ENCODE measurements at places on chromosomes 5 and 9. TPM values are rescaled to one million over a fixed set of nuclear protein-coding genes. Genes with fewer than 3 reads are reported as not detected.

DNA sequence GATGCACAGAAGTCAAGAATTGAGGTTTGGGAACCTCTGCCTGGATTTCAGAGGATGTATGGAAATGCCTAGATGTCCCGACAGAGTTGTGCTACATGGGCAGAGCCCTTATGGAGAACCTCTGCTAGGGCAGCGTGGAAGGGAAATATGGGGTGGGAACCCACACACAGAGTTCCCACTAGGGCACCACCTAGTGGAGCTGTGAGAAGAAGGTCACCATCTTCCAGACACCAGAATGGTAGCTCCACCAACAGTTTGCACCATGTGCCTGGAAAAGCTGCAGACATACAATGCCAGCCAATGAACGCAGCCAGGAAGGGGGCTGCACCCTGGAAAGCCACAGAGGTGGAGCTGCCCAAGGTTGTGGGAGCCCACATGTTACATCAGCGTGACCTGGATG lies 104.5 kb downstream of the STK32A start:
- H3K27me3 ChIP-seq = no peaks in the 10 kb centered on the region
- DNase-seq = no peak
- no peaks in the 10 kb centered on the region for H3K4me1 ChIP-seq
- no peak overlapping the region for H3K4me3 ChIP-seq

DNA sequence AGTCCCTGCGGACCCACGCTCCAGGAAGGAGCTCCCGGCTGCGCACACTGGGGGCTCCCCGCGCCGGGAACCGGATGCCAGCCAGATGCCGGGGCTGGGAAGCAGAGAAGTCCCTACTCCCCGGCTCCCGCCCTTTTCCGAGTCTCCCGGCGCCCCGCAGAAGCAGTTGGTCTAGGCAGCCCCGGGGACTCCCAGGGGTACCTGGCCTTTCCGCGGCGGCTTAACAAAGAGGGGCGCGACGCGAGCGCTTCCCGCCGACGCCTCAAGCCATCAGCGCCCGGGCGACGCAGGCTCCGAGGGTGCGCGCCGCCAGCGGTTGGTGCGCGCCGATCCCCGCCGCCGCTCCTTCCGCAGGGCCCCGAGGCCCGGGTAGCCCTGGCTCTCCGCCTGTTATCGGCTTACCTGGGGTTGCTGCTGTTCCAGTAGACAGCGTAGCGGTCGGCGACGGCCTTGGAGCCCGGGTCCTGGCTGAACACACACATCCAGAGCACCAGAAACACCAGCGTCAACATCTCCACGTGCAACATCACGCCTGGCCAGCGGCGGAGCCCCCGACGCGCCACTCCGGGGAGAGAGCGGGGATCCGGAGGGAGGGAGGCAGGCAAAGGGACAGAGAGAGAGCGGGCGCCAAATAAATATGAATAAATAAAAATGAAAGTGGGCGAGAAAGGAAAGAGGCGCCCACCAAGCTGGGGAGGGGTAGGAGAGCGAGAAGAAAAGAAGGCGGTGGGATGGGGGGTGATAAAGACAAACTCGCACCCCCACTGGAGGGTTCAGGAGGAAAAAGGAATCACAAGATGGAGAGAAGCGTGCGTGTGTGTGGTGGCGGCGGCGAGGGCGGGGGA lies 428 bp downstream of the EFNA5 start:
- H3K36me3 ChIP-seq = no peaks in the 10 kb centered on the region
- peak; percentile 35 for DNase-seq
- peak overlapping the region; percentile 85 for H3K4me3 ChIP-seq
- peaks cover 72% of the 10 kb centered on the region for H3K27me3 ChIP-seq
- peaks cover 24% of the 10 kb centered on the region for H3K4me1 ChIP-seq

DNA sequence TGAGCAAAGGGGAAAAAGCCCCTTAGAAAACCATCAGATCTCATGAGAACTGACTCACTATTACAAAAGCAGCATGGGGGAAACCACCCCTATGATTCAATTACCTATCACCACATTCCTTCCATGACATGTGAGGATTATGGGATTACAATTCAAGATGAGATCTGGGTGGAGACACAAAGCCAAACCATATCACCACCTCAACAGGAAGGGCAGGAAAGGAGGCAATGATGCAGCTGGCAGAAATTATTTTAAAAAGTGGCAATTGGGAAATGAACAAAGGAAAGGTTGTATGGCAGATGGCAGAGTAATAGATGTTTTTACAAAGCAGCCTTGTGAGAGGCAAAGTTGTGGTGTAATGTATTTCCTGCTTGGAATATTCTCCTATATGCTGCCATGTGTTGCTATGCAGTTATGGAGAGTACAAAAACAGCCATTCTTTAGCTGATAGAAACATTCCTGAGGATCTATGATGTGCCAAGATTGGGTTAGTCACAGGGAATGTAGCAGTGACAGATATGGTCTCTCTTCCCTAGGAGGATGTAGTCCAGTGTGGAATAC lies 138.8 kb downstream of the SMC2 start:
- no peaks in the 10 kb centered on the region for H3K36me3 ChIP-seq
- no peaks in the 10 kb centered on the region for H3K27me3 ChIP-seq
- DNase-seq = no peak
- no peak overlapping the region for H3K27ac ChIP-seq
- no peak overlapping the region for H3K4me3 ChIP-seq

DNA sequence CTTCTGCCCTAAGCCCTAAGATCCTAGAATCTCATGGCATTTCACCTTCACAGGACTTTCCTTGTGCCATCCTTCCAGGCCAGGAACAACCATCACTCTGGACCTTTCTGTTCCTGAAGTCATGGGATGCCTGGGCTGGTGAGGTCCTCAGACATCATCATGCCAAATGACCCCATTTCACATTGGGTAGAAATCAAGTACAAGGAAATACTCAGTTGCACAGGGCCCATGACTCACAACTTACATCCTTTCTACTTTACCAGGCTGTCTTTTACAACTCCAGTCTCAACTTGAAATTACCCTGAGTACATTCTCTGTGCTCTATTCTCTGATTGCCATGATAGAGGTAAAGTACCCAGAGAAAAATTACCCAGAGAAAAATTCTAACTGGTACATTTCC lies 167.1 kb downstream of the PIK3R1 start:
- H3K4me1 ChIP-seq = peaks cover 67% of the 10 kb centered on the region
- DNase-seq = no peak
- H3K36me3 ChIP-seq = peaks cover 4% of the 10 kb centered on the region
- peak overlapping the region; percentile 3 for H3K4me3 ChIP-seq

Gene OR13C4
- total RNA-seq = not detected

GRCh38 chr9:105835721-105836120 lies 141.4 kb downstream of the TMEM38B start:
- no peaks in the 10 kb centered on the region for H3K36me3 ChIP-seq
- no peak overlapping the region for H3K27ac ChIP-seq
- H3K4me1 ChIP-seq = no peaks in the 10 kb centered on the region
- no peak overlapping the region for H3K4me3 ChIP-seq

DNA sequence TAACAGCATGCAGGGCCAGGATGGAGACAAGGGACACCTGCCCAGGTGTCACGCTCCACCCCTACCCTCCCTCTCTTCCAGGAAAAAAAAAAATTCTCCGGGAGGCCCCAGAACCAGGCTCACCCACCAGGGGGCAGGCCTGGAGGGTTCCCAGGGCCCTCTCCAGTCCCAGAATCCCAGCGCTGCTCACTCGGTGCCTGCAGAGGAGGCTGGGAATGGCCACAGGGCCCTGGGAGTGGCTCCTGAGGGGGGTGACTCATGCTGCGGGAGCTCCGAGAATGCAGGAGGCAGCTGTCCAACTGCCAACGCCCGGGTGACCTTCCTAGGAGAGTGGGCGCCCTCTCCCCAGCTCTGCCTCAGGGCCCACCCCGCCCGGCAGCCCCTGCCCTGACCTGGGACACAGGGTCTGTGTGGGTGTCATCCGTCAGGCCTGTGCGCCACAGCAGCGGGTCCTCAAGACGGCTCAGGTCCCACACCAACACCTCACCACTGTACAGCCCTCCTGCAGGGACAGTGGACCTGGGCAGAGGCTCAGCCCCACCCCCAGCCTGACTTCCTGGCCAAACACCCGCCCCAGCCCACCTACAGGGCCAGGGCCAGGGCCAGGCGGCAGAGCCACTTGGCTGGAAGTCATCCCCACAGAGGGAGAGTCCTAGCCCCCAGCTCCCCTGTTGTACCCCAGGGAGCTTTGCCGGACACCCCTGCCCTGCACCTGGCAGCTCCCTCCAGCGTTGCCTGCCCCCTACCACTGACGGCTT lies 21.2 kb downstream of the DYNC2I2 start:
- no peak overlapping the region for H3K4me3 ChIP-seq
- H3K27ac ChIP-seq = no peak overlapping the region
- H3K27me3 ChIP-seq = no peaks in the 10 kb centered on the region
- no peak for DNase-seq
- H3K36me3 ChIP-seq = peaks cover 7% of the 10 kb centered on the region
- H3K4me1 ChIP-seq = no peaks in the 10 kb centered on the region

Gene NRARP
- total RNA-seq = 2.0 TPM

DNA sequence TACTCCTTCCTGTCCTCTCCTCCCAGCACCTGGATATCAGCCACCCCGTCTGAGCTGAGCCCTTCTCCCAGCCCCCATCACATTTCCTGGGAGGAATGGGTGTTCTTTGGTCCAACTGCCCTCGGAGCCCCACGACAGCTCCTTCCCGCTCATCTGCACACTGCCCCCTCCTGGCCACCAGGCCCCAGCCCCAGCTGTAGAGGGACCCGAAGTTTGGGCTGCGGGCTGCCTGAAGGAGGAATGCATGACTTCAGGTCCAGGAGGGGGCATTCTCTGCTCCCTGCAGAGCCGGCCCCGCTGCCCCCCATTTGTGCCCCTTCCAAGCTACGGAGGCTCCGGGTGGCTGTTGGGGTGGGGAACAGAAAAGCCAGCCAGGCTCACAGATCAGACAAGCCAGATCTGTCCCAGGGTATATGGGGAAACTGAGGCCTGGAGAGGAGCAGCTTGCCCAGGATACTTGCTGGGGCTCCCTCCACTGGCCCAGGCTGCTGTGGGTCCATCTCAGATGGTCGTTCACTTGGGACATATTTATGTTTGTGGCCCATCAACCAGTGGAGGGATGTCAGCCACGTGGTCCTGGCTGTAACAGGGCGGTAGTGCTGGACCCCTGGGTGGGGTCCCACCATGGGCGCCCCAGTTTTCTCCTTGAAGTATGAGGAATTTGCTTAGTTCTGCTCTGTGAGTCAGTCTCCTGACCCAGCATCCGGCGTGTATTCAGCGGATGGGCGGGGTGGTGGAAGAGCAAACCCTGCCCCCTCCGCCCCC lies 33.1 kb downstream of the DAB2IP start:
- DNase-seq = peak; percentile 35
- no peak overlapping the region for H3K4me3 ChIP-seq
- no peaks in the 10 kb centered on the region for H3K36me3 ChIP-seq
- no peaks in the 10 kb centered on the region for H3K4me1 ChIP-seq
- peaks cover 12% of the 10 kb centered on the region for H3K27me3 ChIP-seq

DNA sequence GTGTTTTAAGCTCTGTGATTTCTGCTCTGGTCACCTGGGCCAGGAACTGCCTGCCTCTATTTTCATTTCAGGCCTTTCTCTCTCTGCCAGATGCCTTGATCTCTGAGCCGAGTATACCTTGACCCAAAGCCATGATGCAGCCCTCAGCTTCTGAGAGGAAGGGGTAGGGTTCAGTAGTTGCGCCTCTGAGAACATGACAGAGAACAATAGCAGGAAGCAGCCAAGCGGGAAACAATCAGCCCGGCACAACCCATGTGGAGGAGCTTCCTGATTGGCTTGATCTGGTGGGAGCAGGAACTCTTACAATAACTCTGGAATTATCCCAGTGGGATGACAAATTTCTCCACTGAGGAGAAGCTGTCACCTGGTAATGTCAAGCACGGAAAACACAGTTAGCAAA lies 127.4 kb downstream of the PALM2AKAP2 start:
- H3K36me3 ChIP-seq = no peaks in the 10 kb centered on the region
- peaks cover 8% of the 10 kb centered on the region for H3K4me1 ChIP-seq
- no peak overlapping the region for H3K27ac ChIP-seq

GRCh38 chr5:42655982-42656650 lies 100.5 kb upstream of the CCDC152 start:
- H3K27ac ChIP-seq = peak overlapping the region; percentile 61
- H3K4me3 ChIP-seq = no peak overlapping the region
- no peaks in the 10 kb centered on the region for H3K4me1 ChIP-seq
- no peaks in the 10 kb centered on the region for H3K27me3 ChIP-seq

GRCh38 chr9:86079865-86080469 lies 19.4 kb downstream of the GOLM1 start:
- DNase-seq = no peak
- no peaks in the 10 kb centered on the region for H3K27me3 ChIP-seq
- H3K27ac ChIP-seq = no peak overlapping the region
- no peaks in the 10 kb centered on the region for H3K36me3 ChIP-seq
- H3K4me1 ChIP-seq = peaks cover 9% of the 10 kb centered on the region

- no peaks in the 10 kb centered on the region for H3K36me3 ChIP-seq
- no peak for DNase-seq
- H3K4me3 ChIP-seq = no peak overlapping the region
- no peaks in the 10 kb centered on the region for H3K4me1 ChIP-seq
Measured at GRCh38 chr9:19788152-19788551, 685 bp downstream of the SLC24A2 start.

DNA sequence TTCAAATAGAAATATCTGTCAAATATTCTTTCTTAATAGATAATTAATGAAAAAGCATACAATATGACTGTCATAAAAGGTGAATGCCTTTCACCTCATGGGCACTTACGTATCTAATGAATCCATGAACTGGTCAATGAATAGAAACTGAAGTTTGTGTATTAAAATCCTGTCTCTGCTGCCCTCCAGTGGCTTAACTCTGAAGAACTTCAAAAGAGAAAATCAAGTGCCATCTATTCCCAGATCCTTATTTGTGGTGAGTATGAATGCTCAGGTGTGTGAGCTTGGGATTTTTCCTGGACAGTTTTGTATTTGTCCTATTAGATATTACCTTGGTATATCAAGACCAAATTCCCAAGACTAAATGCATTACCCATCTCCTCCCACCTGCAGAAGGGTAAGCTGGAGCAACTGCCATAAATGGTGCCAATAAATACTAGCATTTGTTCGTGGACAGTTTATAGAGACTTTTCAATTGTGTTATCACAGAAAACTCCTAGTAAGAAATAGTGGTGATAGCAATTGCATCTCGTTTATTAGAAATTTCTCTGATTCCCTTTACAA lies 44.0 kb upstream of the SVEP1 start:
- no peak overlapping the region for H3K27ac ChIP-seq
- H3K4me1 ChIP-seq = peaks cover 15% of the 10 kb centered on the region
- no peaks in the 10 kb centered on the region for H3K27me3 ChIP-seq
- no peaks in the 10 kb centered on the region for H3K36me3 ChIP-seq
- peak; percentile 32 for DNase-seq
- no peak overlapping the region for H3K4me3 ChIP-seq

- no peak overlapping the region for H3K27ac ChIP-seq
- H3K4me1 ChIP-seq = no peaks in the 10 kb centered on the region
- H3K4me3 ChIP-seq = no peak overlapping the region
- no peaks in the 10 kb centered on the region for H3K36me3 ChIP-seq
- H3K27me3 ChIP-seq = no peaks in the 10 kb centered on the region
Measured at GRCh38 chr9:18776836-18777820, 255.9 kb downstream of the SAXO1 start.

DNA sequence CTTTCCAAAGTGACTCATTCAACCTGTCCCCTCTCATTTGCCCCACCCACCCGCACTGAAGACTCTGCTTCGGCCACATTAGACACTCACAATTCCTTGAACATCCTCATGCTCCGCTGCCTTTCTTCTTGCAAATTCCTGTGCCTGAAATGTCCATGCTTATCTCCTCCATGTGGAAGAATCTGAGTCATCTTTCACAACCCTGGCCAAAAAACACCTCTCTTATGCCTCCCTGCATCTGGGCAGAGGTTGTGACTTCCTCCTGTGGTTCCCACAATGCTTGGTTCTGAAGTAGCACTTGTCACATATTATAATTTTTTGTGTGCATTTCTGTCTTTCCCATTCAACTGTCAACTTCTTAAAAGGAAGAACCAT lies 238.6 kb downstream of the ENC1 start:
- H3K4me3 ChIP-seq = no peak overlapping the region
- H3K36me3 ChIP-seq = no peaks in the 10 kb centered on the region
- no peaks in the 10 kb centered on the region for H3K27me3 ChIP-seq
- H3K27ac ChIP-seq = no peak overlapping the region
